Activated naive CD4-positive, alpha-beta T cell treated with Interleukin-2 at 50 U/mL for 16 hours (primary cell): ENCODE measurements at places on chromosomes 3 and 15.

DNA sequence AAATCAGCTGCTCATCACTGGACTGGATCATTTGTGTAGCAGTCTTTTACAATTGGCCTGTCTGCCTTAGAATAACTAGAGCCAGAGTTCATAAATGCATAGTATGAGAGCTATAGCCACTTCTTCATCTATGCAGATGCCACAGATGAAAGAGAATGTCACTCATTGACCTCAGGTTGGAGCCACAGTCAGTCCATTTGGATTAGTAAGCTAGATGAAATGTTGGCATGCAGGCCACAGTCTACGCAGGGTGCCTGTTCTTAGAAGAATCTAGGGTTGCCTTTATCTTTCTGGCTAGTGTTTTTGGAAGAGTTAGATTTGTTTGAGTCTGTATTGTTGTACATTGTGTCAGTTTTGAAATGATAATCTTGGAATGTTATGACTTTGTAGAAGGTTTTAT is 25.4 kb upstream of the EDEM1 start:
- DNase-seq = no peak

DNA sequence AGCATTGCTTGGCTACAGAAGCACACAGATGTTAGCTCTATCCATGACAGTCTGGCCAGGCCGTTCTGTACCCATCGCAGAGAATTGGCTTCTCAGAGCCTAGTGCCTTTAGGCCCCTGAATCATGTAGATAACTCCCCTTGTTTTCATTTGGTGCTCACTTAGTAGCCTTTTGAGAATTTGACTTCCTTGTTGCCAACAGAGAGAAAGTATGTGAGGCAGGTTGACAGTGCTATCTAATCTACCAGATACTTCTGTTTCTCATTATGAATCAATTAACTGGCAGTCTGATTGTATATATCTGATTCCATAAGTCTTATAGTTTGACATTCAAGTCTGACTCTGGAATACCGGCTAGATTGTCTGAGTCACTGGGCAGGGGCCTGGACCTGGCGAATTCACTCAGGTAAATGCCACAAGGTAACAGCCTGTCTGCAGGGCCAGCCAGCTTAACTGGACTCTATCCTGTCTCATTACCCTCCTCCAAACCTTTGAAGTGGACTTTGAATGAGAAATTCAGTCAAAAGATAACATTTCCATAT is 160.2 kb downstream of the GHSR start:
- DNase-seq = no peak

DNA sequence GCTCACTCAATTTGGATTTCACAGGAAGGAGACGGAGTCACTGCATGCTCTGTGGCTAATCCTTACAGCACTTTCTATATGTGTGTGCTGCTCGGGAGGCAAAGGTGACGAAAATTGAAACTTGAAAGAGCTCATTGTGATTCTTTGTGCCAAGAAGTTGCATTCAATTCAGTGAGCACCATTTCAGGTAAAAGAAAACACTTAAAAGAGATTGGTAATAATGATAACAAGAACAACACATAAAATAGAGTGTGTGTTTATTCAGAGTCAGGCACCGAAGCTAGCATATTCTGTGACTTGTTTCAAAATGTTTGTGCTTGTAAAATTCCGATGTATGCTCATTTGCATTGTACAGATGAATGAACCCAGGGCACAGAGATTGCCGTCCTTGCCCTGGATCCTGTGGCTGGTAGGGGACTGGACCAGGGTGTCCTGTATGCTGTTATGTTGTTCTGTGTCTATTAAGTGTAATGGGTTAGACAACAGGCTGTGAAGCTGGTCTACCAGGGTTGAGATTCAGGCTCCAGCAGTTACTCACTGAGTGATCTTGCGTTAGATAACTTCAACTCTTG is 193.3 kb upstream of the PROK2 start:
- peak; percentile 19 for DNase-seq

GRCh38 chr3:42526616-42527367 is 24.3 kb downstream of the VIPR1 start:
- DNase-seq = peak; percentile 58

DNA sequence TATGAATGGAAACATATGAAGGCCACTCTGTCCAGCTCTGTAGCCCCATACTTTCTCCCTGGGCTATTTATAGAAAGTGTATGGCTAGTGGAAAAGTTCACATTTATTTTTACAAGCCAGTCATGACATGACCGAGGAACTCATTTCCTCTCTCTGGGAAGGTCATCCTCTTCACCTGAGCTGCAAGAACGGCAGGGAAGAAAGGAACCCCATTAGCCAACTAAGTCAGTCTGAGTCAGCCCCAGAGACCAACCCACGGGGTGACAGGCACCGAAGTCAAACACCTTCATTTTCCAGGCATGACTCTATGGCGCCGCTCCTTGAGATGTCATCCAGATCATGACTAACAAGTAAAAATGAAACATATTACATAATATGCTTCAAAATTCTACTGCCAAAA is 4.8 kb downstream of the PAQR9 start:
- DNase-seq = peak; percentile 56
